ENCODE measurements at places on chromosomes 13 and 19.

DNA sequence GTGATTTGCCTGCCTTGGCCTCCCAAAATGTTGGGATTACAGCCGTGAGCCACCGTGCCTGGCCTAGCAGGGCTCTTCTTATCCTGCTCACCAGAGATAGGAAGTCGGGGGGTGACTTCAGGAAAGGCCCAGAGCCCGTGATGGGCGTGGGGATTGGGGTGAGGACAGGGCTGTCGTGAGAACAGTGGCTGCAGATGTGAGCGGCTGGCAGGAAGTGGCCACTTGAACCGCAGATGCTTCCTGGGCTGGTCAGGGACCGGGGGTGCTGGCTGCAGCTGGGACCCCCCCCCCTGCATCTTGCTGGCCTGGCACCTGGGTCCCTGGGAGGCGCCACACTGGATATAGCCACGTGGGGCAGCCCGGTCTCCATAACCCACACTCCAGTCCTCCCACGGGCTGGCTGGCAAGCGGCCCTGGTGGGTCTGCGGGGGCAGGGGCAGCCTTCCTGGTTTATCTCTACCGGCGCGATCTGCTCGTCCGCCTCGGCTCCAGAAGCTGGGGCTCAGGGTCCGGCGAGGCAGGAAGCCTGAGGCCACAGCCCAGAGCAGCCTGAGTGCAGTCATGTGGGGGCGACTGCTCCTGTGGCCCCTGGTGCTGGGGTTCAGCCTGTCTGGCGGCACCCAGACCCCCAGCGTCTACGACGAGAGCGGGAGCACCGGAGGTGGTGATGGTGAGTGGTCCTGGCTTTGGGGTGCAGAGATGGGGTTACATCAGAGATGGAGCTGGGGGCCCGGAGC, at the start of gene F2RL3:
Gene F2RL3 (plus strand): TSS at position 371 of the 737 bp plus-strand sequence. CDS start 191 bp downstream, at position 562.
- DNase-seq, result peak; percentile 54

- no peak for DNase-seq
These were observed 21.1 kb downstream of the PPP1R37 start for GRCh38 chr19:45114116-45114515.

GRCh38 chr13:59715611-59716010, 448.1 kb downstream of the DIAPH3 start:
- no peak for DNase-seq

DNA sequence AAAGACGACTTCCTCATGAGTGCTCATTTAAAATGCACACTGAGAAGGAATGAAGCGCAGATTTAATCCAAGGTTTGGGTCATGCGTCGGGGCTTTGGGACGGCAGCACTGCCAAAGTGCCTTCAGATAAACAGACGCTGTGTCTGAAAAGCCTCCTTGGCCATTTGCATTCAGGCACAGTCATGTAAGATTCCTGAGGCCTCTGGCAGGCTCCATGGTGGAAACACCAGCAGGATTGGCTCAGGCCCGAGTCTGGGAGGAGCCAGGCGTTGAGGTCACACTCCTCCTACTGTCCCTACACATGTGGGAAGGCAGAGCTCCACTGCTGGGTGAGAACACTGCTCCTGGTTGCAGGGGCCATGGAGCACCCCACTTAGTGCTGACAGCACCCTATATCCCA, 113.3 kb upstream of the KL start:
- DNase-seq, result peak; percentile 66

GRCh38 chr19:45862271-45862563, 730 bp downstream of the SYMPK start:
- peak; percentile 72 for DNase-seq

- DNase-seq, result no peak
These were observed 13.8 kb downstream of the CEACAM1 start for GRCh38 chr19:42514449-42514848.

DNA sequence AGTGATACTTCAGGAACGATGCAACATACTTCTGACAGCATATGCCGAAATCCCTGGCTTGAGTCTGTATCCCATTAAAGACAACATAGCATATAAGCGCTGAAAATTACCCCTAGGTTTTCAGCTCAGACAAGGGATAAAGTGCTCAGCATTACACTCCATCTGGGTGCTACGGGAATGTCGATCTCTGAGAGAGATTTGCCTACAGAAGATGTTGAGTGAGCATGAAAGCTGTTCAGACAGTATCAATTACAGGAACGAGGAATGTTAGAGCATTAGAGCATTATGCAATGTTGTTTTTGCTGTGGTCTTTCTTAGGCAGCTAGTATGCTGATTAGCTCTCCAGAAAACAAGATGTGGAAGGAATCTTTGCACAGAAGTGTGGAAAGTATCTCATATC, 484.5 kb downstream of the LIG4 start:
- no peak for DNase-seq

DNA sequence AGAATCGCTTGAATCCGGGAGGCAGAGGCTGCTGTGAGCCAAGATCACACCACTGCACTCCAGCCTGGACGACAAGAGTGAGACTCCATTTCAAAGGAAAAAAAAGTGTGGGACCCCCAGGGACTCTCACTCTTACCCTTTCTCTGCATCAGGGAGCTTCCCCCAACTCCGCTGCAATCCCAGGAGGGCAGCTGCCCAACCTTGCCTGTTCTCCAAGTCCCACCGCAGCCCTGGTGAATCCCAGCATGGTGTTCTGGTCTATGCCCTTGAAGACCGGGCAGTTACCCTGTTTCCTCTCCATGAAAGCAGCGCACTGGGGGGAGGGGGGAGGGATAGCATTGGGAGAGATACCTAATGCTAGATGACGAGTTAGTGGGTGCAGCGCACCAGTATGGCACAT, 35.7 kb upstream of the DPRX start:
- no peak for DNase-seq

GRCh38 chr13:38804536-38804935, 117.7 kb downstream of the FREM2 start:
- no peak for DNase-seq

GRCh38 chr13:45921162-45921736, 69.7 kb upstream of the SIAH3 start:
- DNase-seq, result no peak

- peak; percentile 62 for DNase-seq
These were observed 4.2 kb upstream of the SPACA6 start for GRCh38 chr19:51688671-51689571.

GRCh38 chr13:33740134-33740538, 77.8 kb upstream of the RFC3 start:
- no peak for DNase-seq

DNA sequence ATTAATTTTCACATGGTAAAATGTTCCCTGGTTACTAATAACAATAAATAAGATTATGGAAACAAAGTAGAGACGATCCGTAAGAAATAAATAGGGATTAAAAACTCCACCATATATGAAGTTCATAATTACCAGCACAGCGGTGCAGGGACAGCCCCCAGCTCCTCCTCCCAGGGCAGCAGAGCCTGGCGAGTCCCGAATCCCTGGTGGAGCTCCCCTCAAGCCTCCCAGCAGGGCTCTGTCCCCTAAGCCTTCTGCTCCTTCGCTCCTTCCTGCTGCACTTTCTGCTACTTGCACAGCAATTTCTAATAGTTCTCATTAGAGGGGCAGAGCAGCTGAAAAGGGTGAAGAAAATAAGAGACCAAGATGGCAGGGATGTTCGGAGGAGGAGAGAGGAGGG, 43.6 kb downstream of the RASA3 start:
- no peak for DNase-seq

DNA sequence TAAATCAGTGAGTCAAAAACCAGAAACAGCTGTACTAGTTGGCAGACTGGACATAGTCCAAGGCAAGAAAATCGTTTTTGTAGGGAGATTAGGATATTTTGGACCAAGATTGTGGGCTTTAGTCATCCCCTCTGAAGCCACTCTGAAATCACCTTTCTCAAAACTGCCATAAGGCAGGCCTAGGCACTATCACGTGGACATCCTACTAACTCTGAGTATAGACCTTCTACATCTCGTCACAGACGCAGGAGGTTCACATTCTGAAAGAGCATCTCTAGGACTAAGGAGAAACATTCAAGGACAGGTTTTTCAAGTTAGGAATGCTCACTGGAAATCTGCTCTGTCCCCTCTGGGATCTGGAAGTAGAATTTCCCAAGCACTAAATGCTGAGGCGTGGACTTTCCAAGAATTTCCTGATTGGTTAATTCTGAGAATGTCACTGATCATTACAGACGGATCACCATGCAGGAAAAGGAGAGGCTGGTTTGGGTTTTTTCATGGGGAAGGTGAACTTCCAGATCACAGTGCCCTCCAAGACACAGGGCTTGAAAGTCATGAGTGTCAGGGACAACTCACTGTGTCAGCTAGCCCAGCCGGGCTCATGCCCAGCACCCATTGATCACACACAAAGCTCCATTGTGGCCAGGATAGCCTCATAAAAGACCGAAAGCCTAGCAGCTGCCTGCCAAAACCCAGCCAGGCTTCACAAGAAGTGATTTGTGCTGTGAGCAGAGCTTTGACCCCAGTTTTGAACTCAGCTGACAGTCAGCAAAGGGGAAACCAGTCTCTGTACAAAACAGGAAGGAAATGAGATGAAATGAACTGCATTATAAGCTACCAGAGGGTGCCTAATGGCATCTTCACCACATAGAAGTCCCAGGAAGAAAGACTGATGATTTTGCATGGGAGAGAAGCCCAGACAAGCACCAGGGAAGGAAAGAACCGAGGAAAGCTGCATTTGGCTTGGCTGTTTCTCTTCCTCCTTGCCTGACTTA, 2.7 kb upstream of the RUBCNL start:
- DNase-seq, result peak; percentile 63

DNA sequence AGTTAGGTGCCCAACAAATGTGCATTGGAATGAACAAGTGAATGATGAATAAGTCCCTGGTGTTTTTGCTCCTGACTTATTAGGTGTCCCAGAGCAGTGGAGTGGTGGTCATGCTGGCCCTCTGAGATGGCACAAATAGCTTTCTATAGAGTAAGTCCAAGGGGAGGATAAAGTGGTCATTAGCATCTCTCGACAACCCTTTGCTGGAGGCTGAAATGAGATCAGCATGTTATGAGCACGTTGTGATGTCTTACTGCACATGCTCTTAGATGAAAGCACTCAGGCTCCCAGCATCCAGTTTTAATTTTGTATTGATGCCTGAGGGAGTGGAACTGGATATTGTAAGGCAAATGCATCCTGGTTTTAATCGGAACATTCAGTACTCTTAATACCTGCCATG, 326.2 kb downstream of the RFC3 start:
- no peak for DNase-seq

- DNase-seq, result no peak
These were observed 4.4 kb downstream of the PRDX2 start for GRCh38 chr19:12797141-12797587.

- no peak for DNase-seq
These were observed 37.9 kb upstream of the CPB2 start for GRCh38 chr13:46142776-46143175.

DNA sequence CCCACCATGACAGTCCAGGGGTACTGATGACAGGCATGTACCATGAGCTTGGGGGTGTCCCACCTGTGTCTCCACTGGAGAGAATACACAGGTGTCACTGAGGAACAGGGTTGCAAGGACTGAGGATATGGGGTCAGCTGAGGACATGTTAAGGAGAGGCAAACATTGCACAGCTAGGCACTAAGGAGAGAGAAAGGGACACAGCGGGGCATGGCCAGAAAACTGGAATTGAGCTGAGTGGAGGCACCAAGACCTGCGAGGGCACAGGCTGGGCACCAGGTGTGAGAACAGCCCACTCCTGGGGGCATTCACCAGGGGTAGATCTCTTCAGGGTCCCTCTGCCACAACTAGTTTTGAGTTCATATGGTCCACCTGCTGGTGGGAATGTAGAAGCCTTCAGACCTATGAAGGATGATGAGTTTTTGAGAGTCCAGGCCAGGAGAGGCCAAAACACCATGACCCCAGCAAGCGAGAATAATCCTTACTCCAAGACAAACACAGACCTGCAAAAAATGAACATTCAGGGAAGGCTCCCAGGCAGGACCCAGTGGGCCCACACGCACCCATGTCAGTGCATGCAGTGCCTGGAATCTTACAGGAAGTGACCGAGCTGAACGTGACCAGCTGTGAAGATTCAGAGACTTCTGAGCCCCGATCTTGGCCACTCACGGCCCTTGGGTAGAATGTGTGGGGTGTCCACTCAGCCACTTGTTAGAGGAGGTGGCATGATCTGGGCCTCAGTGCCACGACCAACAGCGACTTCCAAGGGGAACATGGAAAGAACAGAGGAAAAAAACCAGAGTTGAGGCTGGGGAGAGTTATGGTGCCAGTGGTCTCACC, 1.4 kb upstream of the ZNF584 start:
- DNase-seq, result peak; percentile 34

GRCh38 chr13:94195715-94196114, 283.8 kb downstream of the DCT start:
- DNase-seq, result no peak

- DNase-seq, result no peak
These were observed 14.4 kb upstream of the CYP2B6 start for GRCh38 chr19:40976724-40977123.

DNA sequence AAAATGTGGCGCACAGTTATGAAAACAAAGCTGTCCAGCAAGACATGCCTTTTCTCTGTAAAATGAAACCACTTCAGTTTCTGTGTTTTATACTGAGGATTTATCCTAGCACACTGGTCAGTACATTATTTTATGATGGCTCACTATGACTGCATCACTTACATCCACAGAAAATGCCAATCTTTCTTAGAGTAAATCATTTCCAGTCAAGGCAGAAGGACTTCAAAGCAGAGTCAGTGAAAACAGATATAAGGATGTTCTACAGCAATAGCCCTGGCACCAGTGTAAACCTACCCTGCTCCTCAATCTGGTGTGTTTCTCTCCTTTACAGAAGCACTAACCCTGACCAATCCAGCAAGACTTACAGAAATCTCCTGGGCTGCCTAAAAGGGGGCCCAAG, 473.5 kb downstream of the GPC6 start:
- DNase-seq, result no peak

DNA sequence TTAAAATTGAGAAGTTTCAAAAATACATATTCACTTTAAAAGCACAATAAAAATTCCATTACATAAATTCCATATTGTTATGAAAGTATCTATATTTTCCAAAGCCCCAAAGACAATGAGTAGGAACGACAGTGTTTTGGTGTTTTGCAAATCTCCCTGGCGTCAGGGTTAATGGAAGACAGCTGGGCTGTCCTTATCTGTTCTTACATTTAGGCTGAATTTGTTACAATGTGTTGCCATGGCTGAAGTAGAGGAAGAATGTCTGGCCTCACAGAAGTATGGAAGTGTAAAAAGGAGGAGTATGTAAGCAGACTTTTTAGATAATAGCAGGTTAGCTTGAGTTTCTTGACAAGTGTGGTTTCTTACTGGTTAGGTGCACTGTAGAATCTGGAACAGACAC, 124.4 kb upstream of the SPATA13 start:
- no peak for DNase-seq

DNA sequence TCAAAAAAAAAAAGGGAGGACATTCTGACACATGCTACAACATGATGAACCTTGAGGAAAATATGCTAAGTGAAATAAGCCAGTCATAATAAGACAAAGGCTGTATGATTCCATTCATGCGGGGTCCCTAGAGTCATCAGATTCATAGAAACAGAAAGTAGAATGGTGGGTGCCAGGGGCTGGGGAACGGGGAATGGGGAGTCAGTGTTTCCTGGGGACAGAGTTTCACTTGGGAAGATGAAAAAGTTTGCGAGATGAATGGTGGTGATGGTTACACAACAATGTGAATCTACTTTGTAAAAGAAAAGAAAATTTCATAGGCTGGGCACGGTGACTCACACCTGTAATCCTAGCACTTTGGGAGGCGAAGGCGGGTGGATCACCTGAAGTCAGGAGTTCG, 6.1 kb upstream of the CLEC4G start:
- DNase-seq, result no peak

GRCh38 chr19:49243129-49243528, 81.9 kb downstream of the SLC6A16 start:
- no peak for DNase-seq
